DMS153 (cell line): ENCODE measurements at places on chromosomes 1 and 21.

DNA sequence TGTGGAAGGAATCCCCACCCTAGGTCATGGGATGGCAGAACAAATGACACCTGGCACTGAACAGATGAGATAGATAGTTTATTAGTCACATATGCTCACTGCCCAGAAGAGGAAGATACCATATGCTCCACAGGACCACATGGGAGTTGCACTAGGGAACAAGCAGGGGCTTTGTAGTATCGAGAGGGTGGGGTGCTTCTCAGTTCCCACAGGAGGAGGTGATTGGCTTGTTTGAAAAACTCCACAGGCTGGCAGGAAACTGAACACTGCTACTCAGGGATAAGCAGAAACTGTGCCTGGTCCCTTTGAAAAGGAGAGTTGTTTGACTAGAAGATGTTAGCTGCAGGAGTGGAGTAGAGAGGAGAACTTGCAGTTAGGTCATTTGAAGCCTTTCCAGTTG is 31.9 kb upstream of the RXRG start:
- DNase-seq: no peak

DNA sequence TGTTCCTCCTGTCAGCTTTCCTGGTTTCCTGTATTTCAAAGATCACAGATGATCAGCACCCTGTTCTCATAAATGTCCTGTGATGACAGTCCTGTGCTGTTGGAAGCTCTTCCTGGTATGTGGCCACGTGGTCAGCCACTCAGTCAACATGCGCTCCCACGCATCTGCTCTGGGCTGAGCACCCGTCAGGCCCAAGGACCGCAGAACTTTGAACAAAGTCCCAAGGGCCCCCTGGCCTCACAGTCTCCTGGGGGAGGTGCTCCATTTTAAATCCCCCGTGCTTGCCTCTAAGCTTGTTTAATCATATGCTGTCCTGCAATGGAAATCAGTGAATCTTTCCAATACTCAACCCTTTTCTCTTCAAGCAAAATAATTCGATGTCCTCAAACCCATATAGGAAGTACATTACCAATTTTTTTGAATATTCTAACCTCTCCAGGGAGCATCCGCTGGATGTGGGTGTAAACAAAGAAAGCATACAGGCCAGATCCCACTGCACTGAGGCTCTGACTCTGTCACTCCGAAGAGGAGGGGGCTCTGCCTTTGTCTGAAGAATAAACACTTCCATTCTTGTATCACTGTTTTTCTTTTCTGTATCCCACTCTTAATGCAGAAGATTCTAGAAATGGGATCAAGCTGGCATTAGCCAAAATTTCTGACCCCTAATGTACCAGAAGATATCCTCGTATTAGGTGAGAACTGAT is 250.3 kb downstream of the SDCCAG8 start:
- DNase-seq: no peak

DNA sequence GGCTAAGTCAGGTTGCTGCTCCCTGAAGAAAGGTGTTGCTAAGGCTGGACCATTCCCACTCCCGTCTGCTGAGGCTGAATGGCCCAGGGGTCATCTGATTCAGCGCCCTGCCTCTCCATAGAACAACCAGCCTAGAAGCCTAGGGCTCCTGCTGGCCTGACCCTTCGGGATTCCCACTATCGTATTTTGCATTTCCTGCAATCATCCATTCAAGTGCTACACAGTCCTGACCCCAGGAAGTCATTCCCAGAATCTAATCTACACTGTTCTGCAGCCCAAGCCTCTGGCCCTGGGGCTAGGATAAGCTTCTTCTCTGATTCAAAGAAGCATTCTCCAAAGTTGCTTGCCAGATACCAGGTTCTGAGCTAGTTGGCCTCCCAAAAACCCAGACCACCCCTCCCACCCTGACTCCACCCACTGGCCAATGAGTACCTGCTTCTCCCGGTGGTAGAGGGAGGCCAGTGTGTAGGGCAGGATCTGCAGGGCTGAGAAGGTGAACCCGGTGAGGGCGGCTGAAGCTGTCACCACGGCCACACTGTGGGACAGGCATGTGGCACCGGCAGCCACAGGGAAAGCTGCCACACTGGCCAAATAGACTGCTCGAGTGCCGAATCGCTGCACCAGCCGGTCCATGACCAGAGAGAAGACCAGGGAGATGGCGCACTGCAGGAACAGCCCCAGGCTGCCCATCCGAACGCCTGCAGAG is 18.7 kb downstream of the SLC45A3 start:
- DNase-seq: no peak

- no peak for DNase-seq
Observed at GRCh38 chr1:204572923-204573922, 57.0 kb downstream of the MDM4 start.

DNA sequence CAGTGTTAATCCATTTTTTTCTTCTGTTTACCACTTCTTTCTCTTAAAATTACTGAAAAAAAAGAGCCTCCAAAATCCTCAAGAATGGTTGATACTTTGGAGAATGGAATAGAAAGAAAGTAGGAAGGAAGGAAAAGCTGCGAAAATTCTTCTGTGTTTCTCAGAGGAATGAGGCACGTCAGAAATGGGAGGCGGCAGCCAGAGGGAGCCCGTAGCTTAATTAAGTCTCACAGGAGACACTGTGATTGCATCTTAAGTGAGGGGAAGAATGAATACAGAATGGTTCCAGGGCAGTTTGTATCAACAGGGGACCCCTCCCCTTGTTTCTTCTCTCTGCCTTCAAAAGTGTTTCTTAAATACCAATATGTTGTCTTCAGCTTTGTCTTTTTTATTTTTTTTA is 1099.5 kb downstream of the PLA2G4A start:
- no peak for DNase-seq

DNA sequence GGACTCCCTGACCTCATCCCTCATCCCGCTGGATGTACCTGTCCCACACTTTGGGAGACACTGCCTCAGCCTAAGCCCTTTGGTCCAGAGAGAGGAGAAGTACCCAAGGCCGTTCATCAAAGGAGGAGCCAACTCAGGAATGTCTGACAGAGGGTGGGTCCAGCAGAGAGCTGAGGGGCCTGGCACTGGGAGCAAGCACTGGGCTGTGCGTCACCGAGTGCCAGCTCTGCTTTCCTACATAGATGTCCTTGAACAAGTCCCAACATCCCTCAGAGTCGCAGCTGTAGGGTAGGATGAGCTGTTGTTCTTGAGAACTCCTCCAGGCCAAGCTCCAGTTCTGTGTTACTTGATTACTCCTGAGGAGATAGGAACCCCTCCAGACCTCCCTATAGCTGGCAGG is 68.8 kb upstream of the ACOT11 start:
- no peak for DNase-seq

- DNase-seq: no peak
Observed at GRCh38 chr1:211527888-211528287, 35.9 kb upstream of the RD3 start.

- DNase-seq: no peak
Observed at GRCh38 chr1:19739628-19740027, 60.1 kb downstream of the TMCO4 start.

- DNase-seq: no peak
Observed at GRCh38 chr1:71312545-71312944, 231.7 kb upstream of the ZRANB2 start.

DNA sequence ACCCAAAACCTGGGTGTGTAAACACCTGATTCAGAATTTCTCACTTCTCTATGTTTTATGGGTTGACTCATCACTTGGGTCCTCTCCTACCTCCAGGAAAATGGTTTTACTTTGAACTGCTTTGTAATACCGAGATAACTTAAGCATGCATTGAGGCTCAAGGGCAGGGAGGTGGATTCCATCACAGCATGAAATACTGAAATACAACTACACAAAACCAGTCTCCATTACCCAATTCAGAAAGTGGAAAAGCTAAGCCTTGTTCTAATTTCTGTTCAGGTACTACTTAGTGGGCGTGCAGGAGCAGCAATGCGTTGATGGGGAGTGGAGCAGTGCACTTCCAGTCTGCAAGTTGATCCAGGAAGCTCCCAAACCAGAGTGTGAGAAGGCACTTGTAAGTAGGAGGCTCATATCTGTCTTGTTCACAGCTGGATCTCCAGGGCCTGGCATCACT is 6.1 kb upstream of the C4BPA start:
- DNase-seq: no peak

GRCh38 chr1:170164103-170164763 is 18.5 kb downstream of the NTMT2 start:
- no peak for DNase-seq
